CD4-positive, alpha-beta T cell treated with Interleukin-21 for 1 hour (primary cell): ENCODE measurements at places on chromosomes 5 and 9.

DNA sequence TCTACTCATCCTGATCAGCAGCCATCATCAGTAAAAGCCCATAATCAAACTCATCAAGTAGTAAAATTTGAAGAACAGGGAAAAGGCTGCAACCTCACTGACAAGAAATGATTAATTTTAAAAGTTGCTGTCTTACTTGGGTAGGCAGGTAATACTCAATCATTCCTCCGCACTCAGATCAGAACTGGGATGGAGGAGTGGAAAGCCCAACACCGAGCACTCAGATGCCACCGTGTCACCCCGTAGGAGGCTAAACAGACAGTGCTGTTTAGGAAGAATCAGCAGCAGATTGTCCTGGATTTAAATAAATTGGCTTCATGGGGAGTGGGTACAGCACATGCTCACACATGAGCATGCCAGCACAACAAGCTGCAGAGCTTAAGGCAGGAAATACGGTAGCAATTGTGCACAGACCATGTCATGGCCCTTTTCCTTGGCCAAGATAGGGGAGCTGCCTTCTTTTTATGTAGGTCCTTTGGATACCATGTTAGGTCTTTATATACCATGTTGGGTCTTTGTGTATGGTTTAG, 92.6 kb upstream of the CDH6 start:
- DNase-seq = no peak

- no peak for DNase-seq
These were observed 163.6 kb upstream of the SEMA6A start for GRCh38 chr5:116738239-116738614.

- no peak for DNase-seq
These were observed 336.8 kb upstream of the SLC30A5 start for GRCh38 chr5:68757006-68757405.

- no peak for DNase-seq
These were observed 169.0 kb downstream of the PTPRD start for GRCh38 chr9:10443868-10444204.

- DNase-seq = no peak
These were observed 78.4 kb downstream of the SREK1 start for GRCh38 chr5:66222455-66222854.

- no peak for DNase-seq
These were observed 15.9 kb downstream of the DAP start for GRCh38 chr5:10745133-10745532.

GRCh38 chr5:91699429-91699828, 316.3 kb upstream of the ARRDC3 start:
- DNase-seq = no peak

GRCh38 chr9:117363006-117363405, 51.9 kb downstream of the ASTN2 start:
- DNase-seq = no peak

GRCh38 chr5:128825826-128826225, 139.5 kb upstream of the SLC27A6 start:
- DNase-seq = no peak

DNA sequence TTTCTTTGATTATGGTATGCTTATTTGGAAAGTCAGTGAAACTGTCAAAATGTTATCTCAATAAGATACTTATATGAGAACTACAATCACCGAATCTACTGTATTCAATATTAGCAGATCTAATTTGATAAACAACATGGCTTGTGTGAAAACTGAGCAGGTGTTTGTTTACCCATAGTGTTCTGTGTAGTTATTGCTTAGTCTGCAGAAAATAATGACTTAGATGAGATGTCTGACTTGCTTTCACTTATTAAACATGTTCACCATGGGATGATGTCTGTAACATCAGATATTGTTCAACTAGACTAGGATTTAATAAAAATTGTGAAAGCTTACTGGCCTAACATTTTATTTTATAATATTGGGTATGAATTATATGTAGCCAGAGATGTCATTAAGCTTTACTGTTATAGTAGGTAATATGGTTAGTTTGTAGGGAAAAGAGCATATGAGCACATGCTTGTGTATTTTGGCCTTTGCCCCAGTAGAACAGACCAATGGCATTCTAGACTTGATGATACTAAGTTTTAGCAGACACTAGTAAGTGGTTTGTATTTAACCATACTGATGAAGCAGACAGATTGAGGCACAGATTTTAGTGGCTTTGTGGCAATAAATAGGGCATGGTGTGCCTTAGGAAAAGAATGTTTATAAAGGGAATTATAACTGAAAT, 16.4 kb downstream of the SUB1 start:
- DNase-seq = no peak

DNA sequence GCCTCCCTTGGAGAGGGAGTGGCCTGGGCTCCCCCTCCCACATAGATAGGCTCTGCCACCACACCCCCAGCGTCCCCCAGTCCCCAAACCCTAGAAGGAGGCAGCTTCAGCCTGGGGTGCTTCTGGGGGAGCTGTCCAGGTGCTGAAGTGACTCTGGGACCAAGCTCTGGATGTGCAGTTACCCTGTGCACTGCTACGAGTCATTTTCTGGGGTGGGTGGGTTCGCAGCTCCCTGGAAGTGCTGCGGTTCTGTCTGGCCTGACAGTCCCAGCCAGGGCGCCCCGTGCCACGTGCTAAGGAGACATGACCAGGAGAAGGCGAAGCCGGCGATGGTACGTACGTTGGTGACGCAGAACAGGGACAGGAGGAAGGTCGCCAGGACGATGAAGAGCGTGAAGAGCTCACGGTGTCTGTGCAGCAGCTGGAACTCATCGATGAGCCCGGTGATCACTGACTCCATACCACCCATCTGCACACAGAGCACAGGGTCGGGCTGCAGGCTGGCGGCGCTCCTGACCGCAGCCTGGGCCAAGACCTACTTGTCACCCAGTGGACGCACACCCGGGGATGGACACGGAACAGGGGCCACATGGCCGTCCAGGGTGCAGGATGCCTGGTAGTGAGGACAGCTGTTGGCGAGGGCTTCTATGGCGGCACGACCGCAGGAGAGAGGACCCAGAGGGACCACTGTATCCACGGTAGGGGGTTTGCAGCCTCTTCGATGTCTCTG, 35.7 kb downstream of the SLC6A3 start:
- no peak for DNase-seq

- DNase-seq = no peak
These were observed 59.9 kb upstream of the IL6ST start for GRCh38 chr5:56054666-56055065.

GRCh38 chr5:1285141-1285540, 9.7 kb downstream of the TERT start:
- no peak for DNase-seq

GRCh38 chr5:44390351-44390750, 1.1 kb upstream of the FGF10 start:
- no peak for DNase-seq

DNA sequence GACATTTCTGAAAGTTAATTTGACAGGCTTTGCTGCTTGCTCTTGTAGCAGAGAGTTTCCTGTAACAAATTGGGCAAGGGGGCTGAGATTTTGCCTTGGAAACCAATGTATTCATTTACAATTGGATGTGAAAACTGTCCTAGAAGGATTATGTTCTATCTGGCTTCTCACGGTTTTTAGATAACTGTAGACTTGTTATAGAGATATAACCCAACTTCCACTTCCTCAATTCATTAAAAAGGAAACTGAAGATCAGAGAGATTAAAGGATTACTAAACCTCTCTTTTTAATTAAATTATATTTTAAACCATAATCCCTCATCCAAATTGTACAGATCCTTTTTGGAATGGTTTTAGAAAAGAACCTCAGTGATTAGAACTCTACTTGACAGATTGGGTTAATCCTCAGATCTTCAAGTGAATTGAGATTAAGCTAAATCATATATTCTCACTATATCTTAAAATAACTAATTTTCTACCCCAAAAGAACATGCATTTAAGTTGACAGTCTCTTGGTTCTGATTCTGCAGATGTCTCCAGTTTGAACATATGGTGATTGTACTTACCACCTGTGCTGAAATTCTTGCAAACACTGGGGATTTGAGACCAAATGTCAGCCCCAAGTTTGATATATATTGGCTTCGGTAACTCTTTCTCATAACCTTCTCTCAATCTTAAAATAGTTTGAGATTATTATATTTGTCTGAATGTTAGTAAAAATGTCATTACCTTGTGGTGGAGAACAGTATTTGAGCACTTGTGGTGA, 130.1 kb upstream of the C9orf72 start:
- no peak for DNase-seq

DNA sequence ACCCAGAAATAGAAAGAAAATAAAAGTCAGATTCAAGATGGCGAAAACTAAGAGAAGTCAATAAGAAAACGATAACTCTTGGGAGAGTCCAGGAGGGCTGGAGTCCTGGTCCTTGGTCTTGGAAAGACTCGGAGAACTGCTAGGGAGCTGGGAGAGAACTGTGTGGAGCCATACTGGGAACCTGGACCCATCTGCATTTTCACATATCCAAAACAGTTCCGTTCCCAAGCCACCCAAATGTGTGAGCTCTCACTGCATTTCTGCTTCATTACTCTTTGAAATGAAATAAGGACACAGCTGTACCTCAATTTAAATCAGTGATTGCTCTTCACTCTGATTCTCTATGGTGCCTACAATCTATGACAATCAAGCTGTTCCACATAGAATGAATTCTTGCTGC, 68.1 kb upstream of the CER1 start:
- no peak for DNase-seq

DNA sequence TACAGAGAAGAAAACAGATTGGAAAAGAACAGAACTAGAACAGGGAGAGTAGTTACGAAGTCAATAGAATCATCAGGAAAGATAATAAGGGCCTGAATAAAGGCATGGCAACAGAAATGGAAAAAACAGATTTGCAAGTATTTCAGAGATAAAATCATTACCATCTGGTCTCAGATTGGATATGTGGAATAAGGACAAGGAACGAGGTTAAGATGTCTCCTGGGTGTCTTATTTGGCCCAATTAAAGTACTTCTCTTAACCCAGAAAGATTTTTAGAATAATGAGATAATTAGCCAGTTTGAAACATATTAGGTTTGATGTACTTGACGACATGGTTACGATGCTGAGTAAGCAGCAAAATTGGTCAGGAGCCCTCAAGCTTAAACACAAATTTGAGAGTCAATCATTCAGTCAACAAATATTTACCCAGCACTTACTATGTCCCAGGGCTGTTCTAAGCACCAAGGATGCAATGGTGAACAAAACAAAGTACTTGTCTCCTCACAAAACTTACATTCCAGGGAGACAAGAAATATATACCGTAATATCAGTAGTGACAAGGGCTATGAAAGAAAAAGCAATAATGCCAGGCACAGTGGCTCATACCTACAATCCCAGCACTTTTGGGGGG, 18.3 kb downstream of the RICTOR start:
- DNase-seq = no peak

DNA sequence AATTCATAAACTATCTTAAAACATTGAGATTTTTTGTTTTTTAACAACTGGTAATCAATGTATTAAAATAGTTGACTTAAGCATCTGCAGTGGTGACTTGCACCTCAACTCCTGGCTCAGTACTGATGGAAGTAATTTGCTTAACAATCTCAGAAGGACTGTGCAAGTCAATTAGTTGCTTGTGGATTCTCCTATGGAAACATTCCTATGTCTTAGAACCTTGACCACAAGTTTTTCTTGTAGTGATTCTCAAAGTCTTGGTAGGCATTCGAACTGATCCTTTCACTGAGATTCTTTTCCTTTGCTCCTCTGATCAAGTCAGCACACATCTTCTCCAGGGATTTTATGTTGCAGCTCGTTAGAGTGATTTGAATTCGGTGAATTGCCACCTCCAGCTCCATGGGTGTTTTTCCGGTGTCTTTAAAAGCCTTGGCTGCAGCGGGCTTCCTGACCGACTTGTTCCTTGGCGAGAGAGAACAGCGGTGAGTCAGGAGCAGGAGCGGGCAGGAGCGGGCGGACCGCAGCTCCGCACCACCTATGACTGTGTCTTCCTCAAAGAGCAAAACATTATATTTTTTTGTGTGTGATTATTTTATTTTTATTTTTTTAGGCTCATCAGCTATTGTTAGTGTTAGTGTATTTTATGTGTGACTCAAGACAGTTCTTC, 21.1 kb downstream of the HMGXB3 start:
- no peak for DNase-seq
